ENCODE measurements at places on chromosomes 4 and X.

DNA sequence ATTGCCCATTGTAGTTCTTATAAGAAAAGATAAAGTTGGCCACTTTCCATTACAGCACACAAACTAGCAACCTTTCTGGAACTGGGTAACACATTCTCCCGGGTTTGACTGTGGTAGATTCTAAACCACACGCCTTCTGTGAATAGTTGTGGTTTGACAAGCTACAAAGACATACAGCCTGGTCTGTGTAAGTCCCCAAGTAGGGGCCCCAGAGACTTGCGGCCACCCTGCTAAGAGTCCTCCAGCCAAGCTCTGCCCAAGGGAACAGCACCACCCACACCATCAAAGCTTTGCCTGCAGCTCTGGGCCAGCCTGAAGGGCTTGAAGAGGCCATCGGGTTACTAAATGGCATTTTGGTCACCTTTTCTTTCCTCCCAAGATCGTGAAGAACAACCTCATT lies 203.4 kb downstream of the MAML3 start:
- DNase-seq: peak; percentile 70

- no peak for DNase-seq
Measured at GRCh38 chrX:27336466-27337091, 126.6 kb downstream of the PPP4R3C start.

DNA sequence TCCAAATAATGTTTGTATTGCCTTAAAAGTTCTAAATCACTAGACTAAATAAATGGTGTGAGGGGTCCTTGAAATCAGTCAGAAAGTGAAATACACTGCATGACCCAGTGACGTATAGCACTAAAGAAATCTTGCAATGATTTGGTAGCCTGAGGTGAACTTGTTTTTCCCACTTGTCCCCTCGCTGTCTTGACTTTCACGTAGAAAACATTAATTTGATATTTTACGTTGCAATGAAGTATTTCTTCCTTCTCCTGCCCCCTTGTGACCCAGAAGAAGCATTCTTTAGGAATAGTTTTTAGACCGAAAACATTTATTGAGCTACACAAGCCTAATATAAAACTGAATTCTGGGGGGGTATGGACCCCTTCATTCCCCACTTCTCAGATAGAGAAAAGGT lies 3.7 kb downstream of the KLB start:
- DNase-seq: no peak

DNA sequence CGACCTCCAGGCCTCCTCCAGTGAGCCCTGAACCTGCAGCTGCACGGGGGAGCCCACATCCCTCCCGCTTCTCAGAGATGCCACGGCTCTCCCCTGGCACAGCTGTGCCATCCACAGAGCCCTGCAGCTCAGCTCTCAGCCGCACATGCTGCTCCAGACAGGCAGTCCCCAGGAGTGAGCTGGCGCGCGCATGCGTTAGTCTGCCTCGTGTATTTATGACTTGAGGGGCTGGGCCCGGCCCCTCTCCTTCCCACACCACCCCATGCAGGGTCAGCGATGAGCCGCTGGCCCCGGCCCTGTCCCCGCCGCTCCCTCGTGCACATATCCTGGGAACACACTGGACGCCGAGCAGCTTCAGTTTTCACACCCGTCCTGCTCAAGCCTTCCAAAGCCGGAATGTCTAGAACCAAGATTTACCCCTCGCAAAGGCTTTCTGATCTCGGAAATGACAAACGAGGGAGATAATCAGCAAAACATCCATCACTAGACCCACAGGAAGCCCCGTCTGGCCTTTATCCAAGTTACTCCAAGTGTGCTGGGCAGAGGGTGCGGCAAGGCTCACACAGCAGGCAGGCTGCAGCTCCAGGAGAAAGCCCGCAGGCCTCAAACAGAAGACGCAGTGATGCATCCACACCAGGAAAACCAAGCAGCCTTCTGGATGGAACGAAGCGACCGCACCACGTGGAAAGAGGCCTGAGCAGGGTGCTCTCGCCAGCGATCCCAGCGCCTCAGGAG lies 24.3 kb downstream of the GAK start:
- no peak for DNase-seq

DNA sequence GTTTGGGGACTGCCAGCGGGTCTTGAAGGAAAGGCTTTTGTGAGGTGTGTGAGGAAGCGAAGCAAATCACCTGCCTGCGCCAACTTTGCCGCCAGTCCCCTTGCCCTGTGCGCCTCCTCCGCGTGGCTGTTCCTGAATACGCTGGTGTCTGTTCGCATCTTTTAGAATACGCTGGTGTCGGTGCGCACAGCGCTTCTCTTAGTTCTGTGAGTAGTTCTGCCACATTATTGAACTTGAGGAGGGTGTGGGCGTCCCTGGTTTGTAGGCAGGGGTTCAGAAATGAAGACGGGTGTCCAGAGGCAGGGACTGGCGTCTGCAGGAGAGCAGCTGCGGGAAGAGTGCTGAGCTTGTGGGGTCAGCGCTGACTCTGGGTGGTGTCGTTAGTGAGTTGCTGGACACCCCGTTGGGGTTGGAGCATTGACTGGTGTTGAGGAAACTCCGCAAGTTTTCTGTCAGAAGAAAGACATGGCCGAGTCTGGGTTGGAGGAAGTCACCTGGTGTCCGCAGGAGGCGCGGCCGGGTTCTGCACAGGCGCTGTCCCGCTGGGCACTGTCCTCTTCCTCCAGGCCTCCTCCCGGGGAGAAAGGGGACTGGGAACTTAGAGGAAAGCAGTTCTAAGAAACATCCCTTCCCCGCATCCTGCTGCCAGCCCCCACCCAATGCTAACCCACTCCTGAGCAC lies 930 bp downstream of the ZNF718 start:
- no peak for DNase-seq

DNA sequence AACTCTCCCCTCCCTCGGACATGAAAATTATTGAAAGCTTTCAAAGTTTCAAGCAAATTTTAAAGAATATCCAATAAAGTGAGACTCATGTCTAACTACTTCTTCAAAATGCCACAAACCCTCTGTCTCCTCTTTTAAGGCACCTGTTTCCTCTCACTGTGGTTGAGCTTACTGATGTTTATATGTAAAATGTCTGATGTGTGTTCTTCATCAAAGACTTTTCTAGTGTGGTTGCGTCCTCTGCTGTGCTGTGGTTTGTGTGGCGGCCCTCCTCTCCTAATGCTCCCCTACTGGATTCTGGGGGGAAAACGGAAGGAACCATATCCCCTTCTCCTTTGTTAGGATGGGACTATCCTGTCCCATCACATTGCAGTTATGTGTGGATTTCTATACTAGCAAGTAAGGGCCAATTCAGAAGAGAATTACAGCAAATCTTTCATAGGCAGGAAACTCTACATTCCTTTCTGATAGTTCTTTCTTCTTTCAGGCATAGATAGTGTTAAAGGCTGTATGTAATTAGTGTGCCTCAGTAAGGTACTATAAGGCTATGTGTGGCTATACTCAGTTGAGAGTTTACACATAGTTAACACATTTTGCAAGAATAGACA lies 221.0 kb upstream of the GPRIN3 start:
- no peak for DNase-seq

GRCh38 chr4:153900426-153900825 lies 111.5 kb upstream of the SFRP2 start:
- no peak for DNase-seq

GRCh38 chr4:182233310-182234090 lies 9.7 kb upstream of the TENM3 start:
- DNase-seq: no peak

DNA sequence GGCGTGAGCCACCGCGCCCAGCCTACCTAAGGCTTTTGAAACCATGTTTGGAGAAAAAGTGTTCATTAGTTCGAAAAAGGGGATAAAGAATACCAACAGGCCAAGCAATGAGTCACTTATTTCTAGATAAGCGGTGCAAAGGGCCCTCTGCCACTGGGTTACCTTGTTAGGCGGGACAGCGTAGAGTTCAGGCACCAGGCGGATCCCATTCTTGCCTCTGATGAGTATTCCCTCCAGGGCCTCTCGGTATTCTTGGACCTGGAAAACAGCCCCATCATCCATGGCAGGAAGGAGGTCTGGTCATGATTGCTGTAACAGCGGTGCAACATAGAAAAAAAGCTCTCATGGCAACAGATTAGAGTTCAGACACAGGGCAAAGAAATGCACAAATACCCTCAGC lies 48.0 kb downstream of the PHKA2 start:
- DNase-seq: no peak

- no peak for DNase-seq
Measured at GRCh38 chr4:83010111-83010521, 507 bp downstream of the LIN54 start.

DNA sequence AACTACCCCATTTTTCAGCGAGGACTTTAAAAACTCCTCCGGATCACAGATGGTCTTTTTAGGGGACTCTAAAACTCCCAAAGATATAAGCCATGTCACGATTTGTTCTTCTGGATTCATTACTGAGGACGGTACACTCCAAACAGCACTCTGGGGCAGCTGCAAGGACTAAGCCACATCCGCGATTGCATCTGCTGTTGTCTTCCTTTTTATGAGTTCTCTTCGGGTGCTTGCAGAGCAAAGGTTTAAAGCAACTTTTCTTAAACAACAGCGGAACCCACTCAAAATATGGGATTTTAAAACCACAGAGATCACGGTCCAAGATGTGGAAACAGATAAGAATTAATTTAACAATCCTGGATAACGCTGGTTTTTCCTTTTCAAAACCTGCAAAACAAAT lies at the start of gene ARHGEF6:
TSS of gene ARHGEF6 (minus strand) at position 170 of the 400 bp plus-strand sequence. CDS start at position 120, 50 bp downstream.
- no peak for DNase-seq

DNA sequence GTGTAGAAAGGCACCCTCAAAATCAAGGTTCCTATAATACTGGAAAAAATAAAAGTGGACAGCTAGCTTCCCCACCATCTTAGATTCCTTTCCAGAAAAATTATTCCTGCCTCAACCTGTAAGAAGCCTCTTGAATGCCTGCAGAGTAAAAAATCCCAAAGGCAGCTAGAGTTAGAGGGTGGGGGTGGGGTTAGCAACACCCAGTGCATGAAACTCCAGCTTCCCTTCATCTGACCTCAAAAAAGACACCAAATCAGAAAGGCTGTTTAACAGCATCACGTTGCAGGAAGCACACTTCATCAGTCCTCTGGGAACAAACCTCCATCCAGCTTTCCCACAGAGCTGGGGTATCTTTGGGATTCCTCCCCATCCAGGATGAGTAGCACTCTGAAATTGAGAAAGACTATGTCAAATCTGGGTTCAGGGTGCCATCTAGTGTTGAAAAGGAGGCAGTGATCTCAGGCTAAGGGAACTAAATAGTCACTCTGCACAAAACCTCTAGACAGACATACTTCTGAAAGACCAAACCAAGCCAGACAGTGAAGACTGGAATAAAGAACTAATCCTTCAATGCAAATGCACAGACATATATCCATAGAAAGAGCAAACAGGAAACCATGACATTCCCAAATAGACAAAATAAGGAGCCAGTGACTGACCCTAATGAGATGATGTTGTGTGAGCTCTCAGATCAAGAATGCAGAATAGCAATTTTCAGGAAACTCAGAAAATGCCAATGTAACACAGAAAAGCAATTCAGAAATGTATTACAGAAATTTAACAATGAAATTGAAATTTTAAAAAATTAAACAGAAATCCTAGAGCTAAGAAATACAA lies 97.9 kb downstream of the ARHGEF9 start:
- DNase-seq: no peak

DNA sequence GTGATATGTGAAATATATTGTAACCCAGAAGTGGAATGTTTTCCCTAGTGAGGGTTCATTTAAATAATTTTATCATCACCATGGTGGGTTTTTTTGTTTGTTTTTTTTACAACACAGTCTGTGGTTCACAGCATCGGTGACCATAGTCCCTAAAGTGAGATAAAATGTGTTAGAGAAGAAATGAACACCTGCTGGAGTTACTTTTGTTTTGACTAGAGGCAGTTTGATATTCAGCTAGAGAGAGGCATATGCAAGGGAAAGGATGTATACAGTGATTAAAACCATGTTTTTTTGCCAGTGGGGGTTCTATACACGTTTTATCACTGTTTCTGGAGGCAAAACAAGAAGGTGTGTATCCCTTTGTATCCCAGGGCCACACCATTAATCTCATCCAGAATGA lies 541.5 kb downstream of the PCDH7 start:
- no peak for DNase-seq

- no peak for DNase-seq
Measured at GRCh38 chr4:16765546-16765945, 132.9 kb downstream of the LDB2 start.

- DNase-seq: no peak
Measured at GRCh38 chr4:112853662-112854256, 195.7 kb upstream of the ANK2 start.

DNA sequence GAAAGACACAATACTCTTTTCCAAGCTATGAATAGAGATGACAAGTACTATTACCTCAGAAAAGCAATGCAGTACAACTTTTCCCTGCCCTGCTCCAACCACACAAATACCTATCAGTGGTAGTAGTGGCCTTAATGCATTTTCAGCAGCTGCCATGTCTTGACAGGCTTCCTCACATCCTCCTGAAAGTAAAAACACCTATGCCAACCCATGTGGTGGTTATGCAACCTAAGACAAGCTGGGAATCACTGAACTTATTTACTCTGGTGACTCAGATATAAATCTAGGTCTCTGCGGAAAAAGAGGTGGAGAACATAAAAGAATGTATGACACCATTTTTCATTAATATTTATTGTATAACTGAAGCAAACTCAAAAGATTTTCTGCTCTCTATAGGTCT lies 14.5 kb downstream of the WDFY3 start:
- no peak for DNase-seq

GRCh38 chrX:130124577-130124976 lies 14.3 kb upstream of the ELF4 start:
- no peak for DNase-seq

GRCh38 chr4:102589743-102590142 lies 88.6 kb downstream of the NFKB1 start:
- no peak for DNase-seq

- DNase-seq: no peak
Measured at GRCh38 chrX:153725832-153726285, 1.2 kb downstream of the ABCD1 start.

DNA sequence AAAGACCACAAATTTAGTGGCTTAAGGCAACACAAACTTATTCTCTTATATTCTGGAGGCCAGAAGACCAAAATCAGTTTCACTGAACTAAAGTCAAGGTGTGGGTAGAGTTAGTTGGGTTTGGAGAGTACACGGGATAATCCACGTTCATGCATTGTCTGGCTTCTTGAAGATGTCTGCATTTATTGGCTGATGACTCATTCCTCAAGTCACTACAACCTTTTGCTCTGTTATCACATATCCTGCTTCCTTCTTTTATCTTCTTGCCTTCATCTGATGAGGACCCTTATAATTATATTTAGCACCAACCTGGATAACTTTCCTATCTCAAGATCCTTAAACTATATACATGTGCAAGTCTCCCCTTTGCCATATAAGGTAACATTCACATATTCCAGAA lies 590.0 kb downstream of the FSTL5 start:
- DNase-seq: no peak

GRCh38 chrX:153768311-153769157 lies 4.5 kb downstream of the PLXNB3 start:
- DNase-seq: no peak

GRCh38 chrX:70032792-70033191 lies 16.9 kb downstream of the AWAT2 start:
- no peak for DNase-seq

DNA sequence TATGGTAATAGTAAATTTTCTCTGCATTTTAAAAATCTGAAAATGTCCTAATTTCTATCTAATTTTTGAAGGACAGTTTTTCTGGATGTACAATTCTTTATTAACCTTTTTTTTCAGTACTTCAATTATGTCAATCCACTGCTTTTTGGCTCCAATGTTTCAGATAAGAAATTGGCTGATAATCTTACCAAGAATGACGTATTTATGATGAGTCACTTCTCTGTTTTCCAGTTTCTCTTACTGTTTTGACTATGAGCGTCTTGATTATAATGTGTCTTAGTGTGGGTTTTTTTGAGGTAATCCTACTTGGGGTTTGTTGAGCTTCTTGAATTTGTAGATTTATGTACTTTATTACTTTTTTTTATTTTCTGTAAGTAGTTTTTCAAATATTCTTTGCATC lies 47.2 kb downstream of the UGT2B11 start:
- no peak for DNase-seq

Measured in activated naive CD4-positive, alpha-beta T cell treated with anti-CD3 and anti-CD28 coated beads, Interleukin-2, amount 50 U/mL, for 72 hours (primary cell).